ENCODE measurements at places on chromosomes 1 and 21.

- no peak for DNase-seq
Measured at GRCh38 chr21:16418642-16419041, 688.9 kb downstream of the USP25 start.

GRCh38 chr1:17886838-17887441, 131.8 kb downstream of the ACTL8 start:
- no peak for DNase-seq

GRCh38 chr21:38170283-38170682, 86.5 kb upstream of the KCNJ15 start:
- DNase-seq, result no peak

DNA sequence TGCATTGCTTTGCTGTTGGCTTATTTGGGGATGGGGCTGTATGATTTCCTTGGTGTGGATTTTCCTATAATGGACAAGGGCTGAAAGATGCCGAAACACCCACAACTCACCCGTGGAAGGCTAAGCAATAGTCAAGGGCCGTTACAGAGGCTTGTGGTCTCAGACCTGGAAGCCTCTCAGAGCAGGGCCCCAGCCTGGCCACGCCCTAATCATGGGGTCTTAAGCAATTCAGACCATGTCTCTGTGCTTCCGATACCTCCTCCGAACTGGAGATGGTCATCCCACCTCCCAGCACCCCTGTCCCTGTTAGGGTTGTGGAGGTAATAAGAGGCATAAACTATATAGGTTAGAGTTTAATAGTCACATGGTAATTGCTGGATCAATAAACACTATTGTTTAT, 3.4 kb downstream of the ABCG1 start:
- no peak for DNase-seq

DNA sequence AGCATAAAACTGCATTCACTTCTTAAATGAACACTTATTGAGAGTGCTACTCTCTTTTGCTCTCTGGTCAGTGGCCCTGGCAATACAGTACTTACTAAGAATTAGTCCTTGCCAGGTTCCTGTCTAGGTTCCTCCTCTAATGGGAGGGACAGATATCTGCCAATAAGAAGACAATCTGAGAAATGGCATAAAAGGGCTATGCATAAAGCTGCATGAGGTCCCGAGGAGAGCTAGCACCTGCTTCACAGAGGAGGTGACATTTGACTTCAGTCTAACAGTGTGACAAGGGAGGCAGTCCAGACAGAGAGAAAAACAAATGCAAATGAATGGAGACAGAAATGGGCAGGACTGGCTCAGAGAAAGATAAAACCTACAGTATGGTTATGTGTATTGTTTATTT, 357.1 kb upstream of the SGIP1 start:
- DNase-seq, result no peak

- DNase-seq, result no peak
Measured at GRCh38 chr1:205766038-205766437, 9.2 kb downstream of the RAB29 start.

GRCh38 chr1:208737161-208737560, 493.0 kb upstream of the PLXNA2 start:
- DNase-seq, result no peak

DNA sequence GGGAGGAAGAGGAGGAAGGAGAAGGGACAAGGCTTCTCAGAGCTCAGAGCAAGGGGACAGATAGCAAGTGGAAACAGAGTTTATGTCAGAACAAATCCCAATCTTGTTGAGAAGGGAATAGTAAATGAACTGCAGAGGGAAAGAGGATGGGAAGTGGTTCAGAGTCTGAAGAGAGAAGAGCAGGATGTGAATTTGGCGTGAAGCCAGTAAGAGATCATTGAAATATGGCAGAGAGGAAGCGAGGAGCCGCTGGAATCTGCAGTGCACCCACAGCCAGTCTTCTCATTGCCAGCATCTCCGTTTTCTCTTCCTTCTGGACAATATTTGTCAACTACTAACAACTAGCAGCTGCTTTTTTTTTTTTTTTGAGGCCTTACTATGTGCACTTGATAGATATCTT, 19.1 kb downstream of the OLFML3 start:
- DNase-seq, result peak; percentile 10

Data from NCI-H1417 (cell line).